ENCODE measurements at places on chromosomes 2 and 18. TPM values are rescaled to one million over a fixed set of nuclear protein-coding genes. Genes with fewer than 3 reads are reported as not detected.

DNA sequence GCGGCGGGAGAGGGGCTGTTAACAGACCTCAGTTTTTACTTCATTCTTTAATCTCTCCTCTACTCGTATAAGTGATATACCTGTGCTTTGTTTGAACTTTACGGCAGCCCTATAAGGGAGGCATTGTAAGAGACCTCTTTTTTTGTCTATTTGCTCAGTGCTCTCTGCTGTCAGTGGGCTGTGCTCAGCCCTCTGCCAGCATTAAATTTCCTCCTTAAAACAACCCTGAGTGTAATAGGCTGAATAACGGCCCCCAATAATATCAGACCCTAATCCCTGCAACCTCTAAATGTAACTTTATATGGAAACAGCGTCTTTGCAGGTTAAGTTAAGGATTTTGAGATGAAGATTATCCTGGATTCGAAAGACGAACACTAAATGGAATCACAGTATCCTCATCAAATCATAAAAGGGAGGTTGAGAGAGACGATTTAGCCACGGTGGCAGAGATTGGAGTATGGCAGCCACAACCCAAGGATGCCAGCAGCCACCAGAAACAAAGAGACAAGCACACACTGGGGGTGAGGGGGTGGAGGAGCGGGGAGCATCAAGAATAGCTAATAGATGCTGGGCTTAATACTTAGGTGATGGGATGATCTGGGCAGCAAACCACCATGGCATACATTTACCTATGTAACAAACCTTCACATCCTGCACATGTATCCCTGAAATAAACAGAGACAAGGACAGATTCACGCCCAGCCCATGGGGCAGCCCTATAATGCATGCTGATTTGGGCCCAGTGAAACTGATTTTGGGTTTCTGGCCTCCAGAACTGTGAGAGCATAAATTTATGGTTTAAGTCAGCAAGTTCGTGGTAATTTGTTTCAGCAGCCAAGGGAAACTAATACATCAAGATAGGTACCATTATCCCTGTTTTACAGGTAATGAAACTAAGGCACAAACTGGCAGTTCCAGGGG, 894 bp upstream of the FARSB start:
- H3K4me3 ChIP-seq: peak overlapping the region; percentile 99
- H3K36me3 ChIP-seq: no peaks in the 10 kb centered on the region
- H3K27me3 ChIP-seq: no peaks in the 10 kb centered on the region

- no peak overlapping the region for H3K4me3 ChIP-seq
- H3K36me3 ChIP-seq: no peaks in the 10 kb centered on the region
- no peak for DNase-seq
- no peak overlapping the region for H3K27ac ChIP-seq
- no peaks in the 10 kb centered on the region for H3K27me3 ChIP-seq
Observed at GRCh38 chr2:45683292-45683691, 31.8 kb downstream of the PRKCE start.

GRCh38 chr2:29920130-29920577, 1.2 kb downstream of the ALK start:
- peak; percentile 31 for DNase-seq
- H3K27me3 ChIP-seq: peaks cover 30% of the 10 kb centered on the region
- peaks cover 12% of the 10 kb centered on the region for H3K4me1 ChIP-seq
- peak overlapping the region; percentile 48 for H3K4me3 ChIP-seq
- H3K36me3 ChIP-seq: no peaks in the 10 kb centered on the region

- H3K27me3 ChIP-seq: no peaks in the 10 kb centered on the region
- no peaks in the 10 kb centered on the region for H3K4me1 ChIP-seq
- no peaks in the 10 kb centered on the region for H3K36me3 ChIP-seq
- no peak for DNase-seq
- no peak overlapping the region for H3K4me3 ChIP-seq
Observed at GRCh38 chr2:97708608-97709007, 4.8 kb upstream of the ZAP70 start.

TMEM169 gene
- total RNA-seq: 20.1 TPM

GRCh38 chr2:126220331-126220730, 435.6 kb upstream of the GYPC start:
- H3K36me3 ChIP-seq: no peaks in the 10 kb centered on the region
- no peak overlapping the region for H3K27ac ChIP-seq
- H3K27me3 ChIP-seq: no peaks in the 10 kb centered on the region
- H3K4me3 ChIP-seq: no peak overlapping the region
- no peak for DNase-seq

DNA sequence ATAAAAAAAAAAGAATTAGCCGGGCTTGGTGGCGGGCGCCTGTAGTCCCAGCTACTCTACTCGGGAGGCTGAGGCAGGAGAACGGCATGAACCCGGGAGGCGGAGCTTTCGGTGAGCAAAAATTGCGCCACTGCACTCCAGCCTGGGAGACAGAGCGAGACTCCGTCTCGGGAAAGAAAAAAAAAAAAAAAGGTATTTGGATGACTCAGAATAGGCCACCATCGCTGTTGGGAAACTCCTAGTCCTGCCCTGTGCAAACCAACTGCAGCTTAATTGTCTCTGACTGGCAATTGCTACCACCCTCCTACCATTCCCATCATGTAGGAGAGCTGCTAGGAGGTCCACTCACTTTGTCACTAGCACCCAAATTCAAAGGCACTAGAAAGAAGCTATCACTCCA, 43.5 kb downstream of the ATP8B1 start:
- peak; percentile 32 for DNase-seq
- no peaks in the 10 kb centered on the region for H3K27me3 ChIP-seq
- H3K4me1 ChIP-seq: no peaks in the 10 kb centered on the region

DNA sequence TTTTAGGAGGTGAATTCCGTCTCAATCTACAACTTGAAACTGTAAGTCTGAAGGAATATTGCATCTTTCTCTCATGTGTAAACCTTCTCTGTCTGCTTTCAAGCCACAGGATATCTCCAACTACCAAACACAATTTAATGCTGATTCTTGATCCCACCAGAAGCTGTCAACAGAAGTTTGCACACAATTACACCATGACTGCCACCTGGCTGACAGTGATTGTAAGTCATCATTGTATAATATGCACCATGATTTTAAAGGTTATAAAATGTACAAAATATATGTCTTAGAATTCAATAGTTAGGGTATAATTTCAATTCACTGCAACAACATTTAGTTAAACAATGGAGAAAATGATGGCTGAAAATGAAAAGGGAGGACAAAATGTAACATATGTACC, 18.4 kb downstream of the PREPL start:
- H3K27me3 ChIP-seq: no peaks in the 10 kb centered on the region
- peaks cover 13% of the 10 kb centered on the region for H3K36me3 ChIP-seq
- H3K4me3 ChIP-seq: no peak overlapping the region
- H3K27ac ChIP-seq: no peak overlapping the region
- no peaks in the 10 kb centered on the region for H3K4me1 ChIP-seq

GRCh38 chr18:58541146-58541788, 87.6 kb downstream of the ALPK2 start:
- H3K27me3 ChIP-seq: no peaks in the 10 kb centered on the region
- H3K4me1 ChIP-seq: peaks cover 35% of the 10 kb centered on the region
- peak overlapping the region; percentile 89 for H3K27ac ChIP-seq
- no peak for DNase-seq
- H3K36me3 ChIP-seq: peaks cover 11% of the 10 kb centered on the region

GRCh38 chr2:88006912-88007439, 9.4 kb downstream of the RNU2-63P start:
- DNase-seq: no peak
- no peaks in the 10 kb centered on the region for H3K36me3 ChIP-seq
- no peak overlapping the region for H3K4me3 ChIP-seq

ATAD2B gene
- total RNA-seq: 12.2 TPM

GRCh38 chr2:3603536-3604206, 8.8 kb downstream of the COLEC11 start:
- H3K27me3 ChIP-seq: no peaks in the 10 kb centered on the region
- no peaks in the 10 kb centered on the region for H3K36me3 ChIP-seq

SPHKAP gene
- total RNA-seq: not detected

- H3K4me1 ChIP-seq: peaks cover 52% of the 10 kb centered on the region
- peak overlapping the region; percentile 24 for H3K4me3 ChIP-seq
- peaks cover 10% of the 10 kb centered on the region for H3K27me3 ChIP-seq
- no peaks in the 10 kb centered on the region for H3K36me3 ChIP-seq
Observed at GRCh38 chr18:22346953-22347605, 70.6 kb downstream of the CTAGE1 start.

SAG gene
- not detected for total RNA-seq

Measured in astrocyte (in vitro differentiated cells and primary cell).